Hindlimb muscle (tissue), 1 donor: ENCODE measurements at places on chromosomes 7 and 10.

DNA sequence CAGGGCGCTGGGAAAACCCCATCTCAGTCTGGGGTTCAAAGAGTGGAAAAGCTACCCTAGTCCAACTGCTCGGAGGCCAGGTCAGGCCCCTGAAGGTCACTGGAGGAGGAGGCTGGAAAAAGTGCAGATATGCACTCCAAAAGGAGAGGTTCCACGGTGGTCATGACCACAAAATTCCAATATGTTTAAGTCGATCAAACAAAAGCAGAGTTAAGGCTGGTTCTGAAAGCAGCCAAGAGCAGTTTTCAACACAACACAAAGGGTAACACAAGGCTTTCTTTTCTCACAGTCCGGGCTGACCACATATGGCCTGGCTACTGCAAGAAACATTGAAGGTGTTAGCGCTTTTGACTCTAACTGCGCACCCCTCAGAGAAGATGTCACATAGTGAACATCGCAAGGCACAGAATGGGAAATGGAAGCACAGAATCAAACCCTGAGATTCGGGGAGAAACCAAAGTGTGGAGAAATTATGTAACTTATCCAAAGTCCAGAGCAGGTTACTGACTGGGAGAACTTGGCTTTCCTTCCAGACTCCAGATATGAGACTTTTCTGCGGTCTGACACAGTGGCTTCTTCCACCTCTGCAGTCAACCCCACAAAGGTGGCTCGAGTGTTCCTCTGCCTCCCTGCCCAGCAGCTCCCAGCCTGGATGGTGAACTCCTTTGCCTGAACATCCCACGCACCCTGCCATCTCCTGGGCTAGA lies 1.3 kb upstream of the GRB10 start:
- DNase-seq, result no peak

GRCh38 chr7:155509725-155510551 lies 36.4 kb downstream of the CNPY1 start:
- no peak for DNase-seq

GRCh38 chr10:99431190-99431760 lies 851 bp upstream of the GOT1 start:
- peak; percentile 61 for DNase-seq

- DNase-seq, result no peak
Measured at GRCh38 chr7:42805601-42806000, 106.3 kb downstream of the C7orf25 start.

DNA sequence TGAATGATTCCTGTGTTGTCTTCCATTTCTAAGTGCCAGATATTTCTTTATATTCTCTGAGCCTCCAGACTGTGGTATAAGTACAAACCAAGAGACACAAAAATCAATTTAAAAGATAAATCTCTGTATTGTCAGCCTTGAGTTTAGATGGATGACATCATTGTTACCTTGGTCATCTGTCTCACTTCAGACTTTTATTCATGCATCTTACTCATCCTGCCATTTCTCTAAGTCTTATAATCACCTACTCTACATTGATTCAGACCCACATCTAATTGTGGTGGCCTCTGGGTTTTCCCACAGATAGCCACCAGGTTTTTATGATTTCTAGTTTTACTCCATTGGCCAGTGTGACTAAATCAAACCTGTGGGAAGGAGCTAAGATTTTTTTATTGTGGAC lies 26.8 kb upstream of the HDAC9 start:
- DNase-seq, result no peak
